Mesenchymal stem cell (in vitro differentiated cells and primary cell): ENCODE measurements at places on chromosomes 2 and 18.

- no peak for DNase-seq
Measured at GRCh38 chr2:236221798-236222197, 42.4 kb downstream of the ASB18 start.

GRCh38 chr2:60779426-60779825, 23.4 kb downstream of the PAPOLG start:
- no peak for DNase-seq

GRCh38 chr2:75139171-75139570, 60.1 kb downstream of the TACR1 start:
- no peak for DNase-seq

- DNase-seq, result peak; percentile 33
Measured at GRCh38 chr18:11147371-11147951, 1.9 kb downstream of the PIEZO2 start.

DNA sequence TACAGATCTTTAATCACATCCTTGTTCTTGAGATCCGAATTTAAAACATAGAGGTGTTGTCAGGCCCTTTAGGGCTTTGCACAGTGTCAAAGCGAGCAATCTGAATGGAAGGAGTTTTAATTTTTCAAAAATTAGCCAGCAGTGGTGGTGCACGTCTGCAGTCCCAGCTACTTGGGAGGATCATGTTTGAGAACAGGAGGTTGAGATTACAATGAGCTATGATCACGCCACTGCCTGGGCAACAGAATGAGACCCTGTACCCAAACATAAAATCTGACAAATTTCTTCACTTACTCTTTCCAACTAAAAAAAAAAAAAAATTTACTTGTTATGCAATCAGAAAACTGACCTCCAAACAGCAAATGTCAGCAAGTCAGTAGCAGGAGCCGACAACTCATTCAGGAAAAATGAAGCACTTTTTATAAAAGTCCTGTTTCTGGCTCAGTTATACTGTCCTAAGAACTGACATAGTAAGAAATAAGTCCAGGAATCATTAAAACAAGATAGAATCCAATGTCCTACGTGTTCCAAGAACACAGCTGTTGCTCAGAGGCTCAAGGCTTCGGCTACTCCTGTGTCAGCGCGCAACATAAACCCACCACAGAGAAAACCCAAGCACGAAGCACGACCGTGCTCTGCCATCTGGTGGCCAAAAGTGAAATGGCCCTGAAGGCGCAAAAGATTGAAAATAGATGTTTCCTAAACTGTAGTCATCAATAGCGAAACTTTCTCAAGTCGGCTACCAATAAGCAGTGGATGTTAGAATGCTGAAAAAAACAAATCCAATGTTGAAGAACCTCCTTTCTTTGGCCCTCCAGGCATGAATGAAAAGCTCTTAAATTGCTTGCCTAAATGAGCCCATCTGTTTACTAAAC, 138.1 kb downstream of the INO80D start:
- peak; percentile 78 for DNase-seq

DNA sequence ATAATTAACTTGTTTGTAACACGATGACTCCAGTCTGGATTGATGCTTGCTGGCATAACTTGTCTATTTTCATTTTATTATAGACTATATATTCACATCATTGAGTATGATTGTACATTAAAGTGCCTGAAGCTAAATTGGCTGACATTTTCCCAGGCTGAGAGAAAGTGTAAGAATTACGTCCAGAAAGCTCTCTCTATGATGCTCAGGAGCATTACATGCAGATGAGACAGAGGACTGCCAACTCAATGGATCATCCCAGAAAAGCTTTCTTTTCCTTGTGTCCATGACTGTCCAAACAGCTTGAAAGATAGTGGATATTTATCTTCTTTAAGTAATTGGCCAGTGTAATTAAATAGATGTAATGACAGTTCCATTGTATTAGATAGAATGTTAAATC, 1372.2 kb upstream of the TMEFF2 start:
- DNase-seq, result no peak

DNA sequence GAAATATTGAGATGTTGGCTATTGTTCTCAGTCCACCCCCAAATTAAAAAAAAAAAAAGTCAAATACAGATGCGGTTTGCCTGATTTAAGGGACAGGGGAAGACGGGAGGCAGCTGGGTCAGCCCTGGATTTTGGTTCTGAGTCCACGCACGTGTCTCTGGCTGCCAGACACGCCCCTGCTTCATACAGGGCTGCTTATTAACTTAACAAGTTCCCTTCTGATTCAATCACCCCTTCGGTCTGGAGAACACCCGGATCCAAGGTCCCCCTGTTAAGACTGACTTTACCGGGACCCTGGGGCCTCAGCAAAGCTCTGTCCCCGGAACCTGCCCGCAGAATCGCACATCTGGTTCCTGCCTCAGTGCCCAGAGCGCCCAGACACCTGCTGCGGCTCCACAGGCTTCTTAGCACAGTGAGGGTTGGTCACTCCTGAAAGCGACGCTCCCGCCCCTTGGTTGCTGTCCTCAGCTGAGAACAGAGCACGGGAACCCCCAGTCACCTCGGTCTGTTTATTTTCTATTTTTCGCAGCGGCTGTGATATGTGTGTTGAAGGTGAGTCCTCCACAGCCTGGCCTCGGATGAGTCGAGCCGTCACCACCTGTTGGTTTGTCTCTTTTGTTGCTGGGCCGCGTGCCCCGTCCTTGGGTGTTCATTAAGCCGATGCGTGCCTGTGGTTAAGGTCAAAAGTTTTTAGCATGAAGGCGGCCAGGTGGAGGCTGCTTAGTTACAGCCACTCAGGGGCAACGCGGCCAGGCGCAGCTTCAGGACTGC, 57.2 kb downstream of the RTP5 start:
- DNase-seq, result no peak

DNA sequence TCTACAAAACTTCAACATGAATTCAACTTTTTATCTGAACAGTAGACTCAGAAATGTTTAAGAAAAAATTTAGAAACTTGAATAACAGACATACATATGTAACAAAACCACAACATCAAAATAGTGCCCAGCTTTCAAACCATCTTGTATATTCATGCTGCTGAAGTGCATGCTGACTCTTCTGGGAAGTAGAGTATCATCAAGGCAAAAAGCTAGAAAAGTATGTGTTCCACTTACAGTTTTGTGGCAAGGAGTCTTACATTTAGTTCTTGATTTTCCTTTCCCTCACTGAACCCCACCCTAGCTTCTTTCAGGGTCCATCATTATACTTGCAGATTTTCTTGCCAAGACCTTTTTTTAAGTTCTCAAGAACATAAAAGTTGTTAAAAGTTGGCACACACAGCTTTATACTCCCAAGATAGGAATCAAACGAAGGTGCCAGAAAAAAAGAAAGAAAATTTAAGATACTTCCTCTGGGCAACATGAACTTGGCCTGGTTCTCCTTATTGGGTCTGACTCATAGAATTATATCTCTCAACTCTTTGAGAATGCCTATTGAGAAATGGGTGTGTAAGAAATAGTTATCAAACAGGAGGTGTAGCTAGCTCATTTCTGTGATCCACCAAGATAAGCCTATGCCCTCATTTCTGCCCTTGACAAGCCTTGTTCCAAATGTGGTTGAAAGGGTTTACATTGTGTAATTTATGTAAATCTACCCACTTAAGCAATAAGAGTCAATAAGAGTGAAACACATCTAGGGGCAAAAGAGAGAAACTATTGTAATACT, 667.6 kb upstream of the ACVR2A start:
- DNase-seq, result no peak

DNA sequence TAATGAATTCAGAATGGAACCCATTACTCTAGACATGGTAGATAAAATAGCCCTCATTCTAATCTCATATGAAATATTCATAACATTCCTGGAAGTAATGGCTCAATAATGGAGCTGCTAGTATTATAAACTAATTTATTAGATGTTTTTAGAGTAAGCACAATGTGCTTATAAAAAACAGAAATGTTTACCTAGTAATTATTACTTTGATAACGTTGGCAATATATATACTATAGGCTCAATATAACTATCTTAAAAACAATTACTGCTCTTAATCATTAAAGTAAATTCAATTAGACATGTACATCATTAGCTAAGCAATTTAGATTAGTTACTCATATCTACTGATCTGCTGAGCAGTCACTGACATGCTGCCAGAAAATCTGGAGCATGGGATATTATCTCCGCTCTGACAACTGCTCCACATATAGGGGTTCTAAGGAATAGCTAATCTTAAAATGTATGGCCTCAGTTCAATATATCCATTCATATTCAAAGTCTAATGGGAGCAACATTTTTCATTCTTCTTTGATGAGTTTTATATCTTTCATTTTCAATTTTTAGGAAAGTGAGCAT, 19.4 kb downstream of the PPP1R1C start:
- no peak for DNase-seq

GRCh38 chr2:10307561-10308156, 5.0 kb downstream of the HPCAL1 start:
- DNase-seq, result no peak

DNA sequence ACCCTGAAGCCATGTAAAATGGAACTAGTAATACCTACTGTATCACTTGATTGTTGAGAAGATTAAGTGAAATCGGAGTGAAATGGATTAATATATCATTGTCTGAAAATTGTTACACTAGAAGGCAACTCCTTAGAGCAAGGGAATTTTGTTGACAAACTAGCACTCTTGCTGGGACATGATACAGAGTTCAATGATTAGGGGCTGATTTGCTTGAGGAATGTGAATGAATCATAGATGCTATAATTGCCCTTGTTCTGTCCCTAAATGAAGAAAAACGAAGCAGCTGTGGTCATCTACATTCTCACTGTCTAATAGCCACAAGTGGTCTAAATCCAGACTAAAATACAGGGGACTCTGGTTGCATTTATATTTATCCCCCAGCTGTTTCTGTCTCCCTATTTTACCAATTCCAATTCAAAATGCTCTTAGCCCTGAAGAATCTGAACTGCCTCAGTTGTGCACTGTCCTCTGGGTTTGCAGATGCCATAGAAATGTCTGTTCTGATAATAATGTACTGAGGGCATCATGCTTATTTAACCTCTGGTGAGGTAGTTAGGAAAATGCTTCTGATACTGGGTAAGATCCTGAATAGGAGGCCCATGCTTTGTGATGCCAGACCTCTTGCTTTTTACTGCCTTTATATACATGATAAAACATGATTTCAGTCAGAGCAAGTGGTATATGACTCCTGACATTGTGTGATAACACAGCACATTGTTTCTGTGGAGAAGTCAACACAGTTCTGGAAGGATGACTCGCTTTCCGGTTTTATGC, 382.1 kb downstream of the NRXN1 start:
- peak; percentile 25 for DNase-seq

DNA sequence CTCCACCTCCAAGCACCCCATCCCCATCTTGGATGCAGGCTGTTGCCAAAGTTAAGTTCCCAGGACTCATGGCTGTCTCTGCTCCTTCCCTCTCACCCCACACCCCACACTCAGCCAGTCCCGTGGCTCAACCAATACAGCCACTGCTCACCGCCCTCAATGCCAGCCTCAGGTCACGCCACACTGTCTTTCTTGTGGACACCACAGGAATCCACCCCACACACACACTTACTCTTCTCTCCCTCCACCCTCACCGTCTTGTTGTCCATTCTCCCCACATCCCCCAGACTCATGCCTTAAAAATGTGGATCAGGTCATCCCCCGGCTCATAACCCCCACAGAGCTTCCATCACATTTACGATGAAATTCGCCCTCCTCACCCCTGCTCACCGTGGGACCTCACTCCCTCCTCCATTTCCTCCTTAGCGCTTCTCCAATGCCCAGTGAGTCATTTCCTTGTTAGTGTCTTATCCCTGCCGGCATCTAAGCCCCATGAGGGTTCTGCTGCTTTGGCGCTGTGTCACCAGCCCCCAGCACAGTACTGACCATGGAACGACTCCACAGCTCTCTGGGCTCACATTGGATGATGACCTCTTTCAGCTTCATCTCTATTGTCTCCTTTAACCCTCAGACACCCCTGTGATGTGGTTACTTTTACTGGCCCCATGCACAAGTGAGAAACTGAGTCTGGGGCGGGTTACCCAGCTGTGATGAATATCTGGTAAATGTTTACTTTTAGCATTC, 13.8 kb downstream of the MLPH start:
- peak; percentile 100 for DNase-seq

- DNase-seq, result no peak
Measured at GRCh38 chr2:222790932-222791331, 69.9 kb upstream of the ACSL3 start.

GRCh38 chr2:120289221-120289906, 36.7 kb downstream of the RALB start:
- peak; percentile 18 for DNase-seq

GRCh38 chr18:60235164-60235563, 137.4 kb downstream of the MC4R start:
- DNase-seq, result no peak

DNA sequence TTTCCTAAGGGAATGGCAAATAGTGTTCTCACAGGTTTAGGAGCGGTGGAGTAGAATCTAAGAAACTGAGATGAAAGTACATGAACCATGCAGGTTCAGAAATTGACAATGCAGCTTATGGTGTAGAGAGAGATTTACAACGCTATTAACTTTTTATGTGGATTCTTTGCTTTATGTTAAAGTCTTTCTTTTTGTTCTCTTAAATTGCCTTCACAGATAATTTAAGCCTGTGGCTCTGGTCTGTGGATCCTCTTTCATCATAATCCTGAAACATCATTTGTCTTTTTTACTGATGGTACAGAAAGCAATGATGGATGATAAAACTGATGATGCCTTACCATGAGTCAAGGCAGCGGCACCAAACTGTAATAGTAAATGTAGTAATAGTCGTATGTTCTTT, 30.3 kb downstream of the SOCS6 start:
- DNase-seq, result no peak

GRCh38 chr2:205868773-205869333, 186.6 kb downstream of the NRP2 start:
- peak; percentile 66 for DNase-seq

- peak; percentile 47 for DNase-seq
Measured at GRCh38 chr2:177165721-177166711, 46.6 kb upstream of the HNRNPA3 start.

DNA sequence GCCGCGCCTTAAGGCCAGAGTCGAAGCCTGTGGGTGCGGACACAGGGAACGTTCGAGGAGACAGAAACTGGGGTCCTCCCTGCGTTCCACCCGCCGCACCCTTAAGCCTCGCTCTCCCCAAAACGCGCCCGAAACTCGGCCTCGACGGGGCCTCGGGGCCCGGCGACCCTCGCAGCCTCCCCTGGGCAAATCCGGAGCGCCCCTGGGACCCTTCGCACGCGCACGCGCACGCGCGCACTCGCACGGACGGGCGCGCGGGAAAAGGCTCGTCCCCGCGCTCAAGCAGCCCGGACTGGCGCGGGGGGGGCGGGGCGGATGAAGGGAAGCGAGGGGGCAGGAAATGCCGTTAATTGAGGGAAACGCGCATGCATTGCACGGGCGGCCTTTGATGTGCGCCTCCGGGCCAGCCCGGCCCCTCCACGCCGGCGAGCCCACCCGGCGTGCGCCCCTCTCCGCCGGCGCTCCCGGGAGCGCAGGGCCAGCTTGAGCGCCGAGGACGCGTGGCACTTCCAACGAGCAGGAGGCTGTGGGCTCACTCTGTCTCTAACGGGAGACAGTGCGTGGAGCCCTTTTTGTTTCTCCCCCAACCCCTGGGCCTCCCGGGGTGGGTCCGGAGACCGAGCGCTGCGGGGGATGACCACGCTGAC, 5.4 kb upstream of the SALL3 start:
- no peak for DNase-seq

GRCh38 chr2:70141902-70142589, 48.8 kb downstream of the C2orf42 start:
- DNase-seq, result peak; percentile 70
